Fibroblast of lung (primary cell): ENCODE measurements at places on chromosomes 7 and 10. TPM values are rescaled to one million over a fixed set of nuclear protein-coding genes. Genes with fewer than 3 reads are reported as not detected.

DNA sequence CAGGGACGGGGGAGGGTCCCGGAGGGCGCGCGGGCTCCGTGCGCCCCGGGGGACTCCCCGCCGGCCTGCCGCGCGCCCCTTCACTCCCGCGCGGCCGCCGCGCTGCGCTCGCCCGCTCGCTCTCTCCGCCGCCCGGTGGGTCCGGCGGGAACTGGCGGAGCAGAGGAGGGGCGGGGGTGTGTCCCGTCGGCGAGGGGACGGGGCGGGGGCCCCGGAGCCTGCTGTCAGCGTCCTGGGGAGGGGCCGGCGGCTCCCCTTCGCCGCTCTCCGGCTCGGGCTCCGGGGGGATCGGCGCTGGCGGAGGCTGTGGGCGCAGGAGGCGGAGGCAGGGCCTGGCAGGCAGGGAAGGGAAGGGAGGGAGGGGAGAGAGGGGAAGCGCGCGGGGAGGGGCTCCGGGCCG is at the start of gene SH3PXD2A:
Gene SH3PXD2A (minus strand): TSS at position 153 of the 400 bp plus-strand sequence. CDS start 310 bp downstream, outside the sequence.
- peak; percentile 46 for DNase-seq

DNA sequence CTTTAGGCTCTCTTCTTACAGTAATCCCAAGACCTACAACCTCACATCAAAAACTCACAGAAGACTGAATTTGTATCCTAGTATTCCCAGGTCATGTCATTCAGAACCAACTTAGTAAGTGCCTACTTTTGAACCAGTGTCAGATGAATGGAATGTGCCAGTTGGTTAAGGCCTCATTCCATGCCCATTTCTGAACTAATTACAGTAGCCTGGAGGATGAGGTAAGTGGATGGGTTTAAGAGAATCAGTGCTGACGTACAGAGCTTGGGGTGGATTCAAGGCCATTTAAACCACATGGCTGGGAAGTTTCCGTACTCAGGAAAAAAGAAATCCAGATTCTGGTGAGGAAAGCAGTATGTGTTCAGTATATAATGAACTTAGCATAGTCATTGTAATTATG is 21.9 kb upstream of the FOXP2 start:
- DNase-seq = peak; percentile 67

- DNase-seq = no peak
Observed at GRCh38 chr10:10600004-10600403, 417.7 kb upstream of the CELF2 start.

Gene ADIRF
- 119 and 142 TPM in 2 replicates for total RNA-seq

DNA sequence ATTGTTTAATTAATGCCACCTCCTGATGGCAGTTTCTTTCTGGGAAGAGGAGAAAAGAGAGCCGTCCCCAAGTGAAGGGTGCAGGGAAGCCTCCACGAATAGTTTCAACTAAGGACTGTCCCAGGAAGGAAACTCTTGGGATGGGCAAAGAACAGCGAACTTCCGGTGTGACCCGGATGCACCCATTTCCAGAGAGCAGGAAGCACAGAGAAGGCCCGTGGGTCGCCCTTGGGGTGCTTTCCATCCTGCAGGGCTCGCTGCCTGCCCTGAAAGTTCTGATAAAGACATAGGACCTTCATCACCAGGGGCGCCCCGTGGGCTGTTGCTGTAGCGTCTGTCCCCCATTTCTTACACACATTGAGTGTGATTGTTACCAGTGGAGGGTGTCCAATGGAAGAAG is 27.0 kb downstream of the GTF2I start:
- DNase-seq = no peak

DNA sequence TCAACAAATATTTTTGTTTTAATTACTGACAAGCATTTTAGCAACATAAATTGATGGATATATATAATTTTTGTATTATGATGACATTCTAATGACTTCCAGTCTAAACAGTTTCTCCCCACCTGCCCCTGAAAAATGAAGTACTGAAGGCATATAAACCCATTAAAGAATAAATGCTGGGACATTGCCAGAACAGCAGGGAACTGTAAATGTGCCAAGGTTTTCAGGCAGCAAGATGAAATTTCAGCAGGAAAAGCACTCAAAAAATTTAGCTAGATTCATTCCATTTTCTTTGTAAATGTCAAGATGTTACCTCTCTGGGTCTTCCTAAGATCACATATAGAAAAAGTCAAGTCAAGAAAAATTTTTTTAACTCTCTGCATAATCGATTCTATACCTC is 11.0 kb upstream of the TLL2 start:
- DNase-seq = no peak

Gene WNT16
- total RNA-seq = 3.8 TPM in 1 of 2 replicates, not detected in the other

Gene NRCAM
- 2.1 and 3.1 TPM in 2 replicates for total RNA-seq

DNA sequence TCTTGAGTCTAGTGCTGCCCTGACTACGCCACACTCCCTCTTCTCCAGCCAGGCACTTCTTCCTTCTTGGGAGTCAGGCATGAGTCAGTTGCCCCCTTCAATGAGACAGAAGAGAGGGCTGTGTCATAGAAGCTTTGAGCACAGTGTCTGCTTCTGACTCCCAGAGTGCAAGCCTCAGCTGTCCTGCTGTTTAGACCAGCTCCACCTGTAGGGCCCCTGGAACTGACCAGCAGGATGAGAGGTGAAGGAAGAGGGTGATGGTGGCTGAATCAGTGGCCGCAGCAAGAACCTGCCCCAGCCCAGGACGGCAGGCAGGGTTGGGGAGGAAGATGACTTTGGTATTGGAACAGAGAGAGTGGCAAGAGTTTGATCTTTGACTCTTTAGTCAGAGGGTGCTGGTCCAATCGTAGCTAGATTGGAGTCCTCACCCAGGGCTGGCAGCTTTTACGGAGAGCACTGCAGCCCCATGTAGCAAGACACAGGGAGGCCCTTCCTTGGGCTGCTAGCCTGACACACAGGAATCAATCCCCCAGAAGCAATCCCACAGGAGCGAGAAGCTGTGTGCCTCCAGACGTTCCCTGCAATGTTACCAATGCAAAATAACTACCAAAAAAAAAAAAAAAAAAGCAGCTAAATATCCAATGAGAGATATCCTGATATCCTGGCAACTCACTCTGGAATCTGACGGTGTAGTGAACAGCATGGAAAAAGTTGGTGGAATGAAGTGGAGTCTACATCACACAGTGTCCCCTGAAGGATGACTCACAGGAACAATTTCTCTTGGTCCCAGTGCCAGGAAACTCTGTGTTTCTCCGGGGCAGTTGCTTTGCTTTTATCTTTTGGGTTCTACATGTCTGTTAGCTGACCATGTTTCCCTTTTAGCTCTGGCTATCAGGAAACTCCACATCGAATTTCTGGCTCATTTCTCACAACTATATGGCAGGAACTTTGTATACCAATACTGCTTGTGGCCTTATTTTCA is 6.9 kb downstream of the C10orf62 start:
- peak; percentile 95 for DNase-seq

GRCh38 chr7:36448781-36449379 is 59.2 kb downstream of the ANLN start:
- DNase-seq = peak; percentile 39

GRCh38 chr10:19922236-19922963 is 106.2 kb downstream of the PLXDC2 start:
- peak; percentile 88 for DNase-seq

DNA sequence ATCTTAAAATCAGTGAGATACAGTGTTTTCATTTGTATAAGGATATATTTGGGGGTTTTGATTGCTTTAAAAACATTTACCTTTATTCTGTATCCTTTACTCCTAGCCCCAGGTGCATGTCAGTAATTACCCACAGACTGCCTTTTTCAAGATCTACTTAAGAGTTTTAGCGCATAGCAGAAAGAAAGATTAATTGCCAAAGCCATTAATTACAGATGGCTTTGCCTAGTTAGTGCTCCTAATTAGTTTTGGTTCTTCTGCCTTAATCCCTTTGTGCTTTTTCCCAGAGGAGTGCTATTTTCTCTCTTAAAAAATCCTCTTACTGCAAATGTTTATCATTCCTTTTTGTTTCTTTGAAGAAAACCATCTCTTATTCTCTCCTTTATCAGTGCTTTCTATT is 122.8 kb downstream of the MAPK8 start:
- DNase-seq = no peak

GRCh38 chr10:133131734-133132472 is 28.1 kb upstream of the KNDC1 start:
- DNase-seq = no peak

DNA sequence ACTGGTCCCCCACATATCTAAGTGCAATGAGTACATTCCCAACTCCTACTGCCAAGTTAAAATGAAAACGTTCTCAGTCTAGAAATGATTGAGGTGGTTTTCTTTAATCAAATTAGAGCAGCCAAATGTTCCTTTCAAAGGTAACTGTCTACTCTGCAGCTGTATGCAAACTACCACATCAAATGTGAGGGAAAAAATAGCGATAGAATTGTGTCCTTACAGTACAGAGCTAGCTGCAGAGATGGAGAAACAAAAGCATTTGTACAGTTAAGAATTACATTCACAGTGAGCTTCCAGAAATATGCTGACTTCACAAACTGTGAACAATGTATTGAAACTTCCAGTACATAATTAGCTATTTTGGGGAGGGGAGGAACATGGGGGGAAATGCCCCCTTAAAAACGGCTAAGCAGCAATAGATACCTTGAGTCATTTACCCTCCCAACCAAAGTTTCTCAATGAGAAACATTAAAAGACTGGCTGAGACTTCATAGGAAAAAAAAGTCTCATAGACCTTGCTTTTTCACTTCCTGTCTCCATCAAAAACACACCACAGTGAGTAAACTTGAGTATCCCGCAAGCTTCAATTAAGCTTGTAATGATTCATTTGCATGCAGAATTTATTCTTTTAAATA is 22.9 kb downstream of the CDK6 start:
- DNase-seq = no peak
